ENCODE measurements at places on chromosomes 7 and 10. TPM values are rescaled to one million over a fixed set of nuclear protein-coding genes. Genes with fewer than 3 reads are reported as not detected.

Gene HOXA7
- total RNA-seq = not detected

Gene ARF5
- total RNA-seq = 87.6 TPM

Gene SHH
- total RNA-seq = not detected

Gene PIK3AP1
- total RNA-seq = 6.6 TPM

Gene MBLAC1
- 4.2 TPM for total RNA-seq

Measured in activated T-helper 17 cell treated with anti-CD3 and anti-CD28 coated beads, Interleukin-2, amount 50 U/mL, for 72 hours (primary cell).